ENCODE measurements at places on chromosomes 4 and X.

- no peak for DNase-seq
Measured at GRCh38 chr4:83011689-83012199, 1.1 kb upstream of the LIN54 start.

- DNase-seq: no peak
Measured at GRCh38 chr4:189548484-189549125, 392.1 kb upstream of the FRG1 start.

DNA sequence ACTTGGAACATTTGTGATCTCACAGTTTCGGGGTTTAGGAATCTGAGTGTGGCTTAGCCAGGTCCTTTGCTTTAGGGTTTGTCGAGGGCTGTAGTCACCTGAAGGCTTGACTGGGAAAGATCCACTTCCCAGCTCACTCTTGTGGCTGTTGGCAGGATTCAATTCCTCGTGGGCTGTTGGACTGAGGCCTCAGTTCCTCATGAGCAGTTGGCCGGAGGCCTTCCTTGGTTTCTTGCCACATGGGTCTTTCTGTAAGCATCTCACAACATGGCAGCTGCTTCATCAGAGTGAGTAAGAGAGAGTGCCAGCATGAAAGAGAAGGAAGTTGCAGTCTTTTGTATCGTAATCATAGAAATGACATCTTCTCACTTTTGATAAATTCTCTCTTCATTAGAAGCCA is 11.1 kb downstream of the TXLNG start:
- DNase-seq: no peak

GRCh38 chrX:103367502-103367901 is 8.8 kb upstream of the BEX3 start:
- no peak for DNase-seq

GRCh38 chrX:151899622-151900021 is 13.1 kb upstream of the MAGEA4 start:
- no peak for DNase-seq

GRCh38 chrX:10537308-10537707 is 83.1 kb downstream of the MID1 start:
- DNase-seq: no peak

DNA sequence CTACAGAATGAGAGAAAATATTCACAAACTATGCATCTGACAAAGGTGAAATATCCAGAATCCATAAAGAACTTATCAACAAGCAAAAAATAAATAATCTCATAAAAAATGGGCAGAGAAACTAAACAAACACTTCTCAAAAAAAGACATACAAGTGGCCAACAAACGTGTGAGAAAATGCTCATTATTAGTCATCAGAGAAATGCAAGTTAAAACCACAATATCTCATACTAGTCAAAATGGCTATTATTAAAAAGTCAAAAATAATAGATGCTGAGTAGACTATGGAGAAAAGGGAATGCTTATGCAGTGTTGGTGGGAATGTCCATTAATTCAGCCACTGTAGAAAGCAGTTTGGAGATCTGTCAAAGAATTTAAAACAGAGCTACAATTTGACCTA is 533.3 kb downstream of the TMA16 start:
- no peak for DNase-seq

- no peak for DNase-seq
Measured at GRCh38 chrX:30065226-30065625, 150.1 kb upstream of the MAGEB2 start.

GRCh38 chr4:19803406-19803805 is 448.3 kb upstream of the SLIT2 start:
- no peak for DNase-seq

- no peak for DNase-seq
Measured at GRCh38 chr4:188037003-188037713, 41.6 kb downstream of the ZFP42 start.

DNA sequence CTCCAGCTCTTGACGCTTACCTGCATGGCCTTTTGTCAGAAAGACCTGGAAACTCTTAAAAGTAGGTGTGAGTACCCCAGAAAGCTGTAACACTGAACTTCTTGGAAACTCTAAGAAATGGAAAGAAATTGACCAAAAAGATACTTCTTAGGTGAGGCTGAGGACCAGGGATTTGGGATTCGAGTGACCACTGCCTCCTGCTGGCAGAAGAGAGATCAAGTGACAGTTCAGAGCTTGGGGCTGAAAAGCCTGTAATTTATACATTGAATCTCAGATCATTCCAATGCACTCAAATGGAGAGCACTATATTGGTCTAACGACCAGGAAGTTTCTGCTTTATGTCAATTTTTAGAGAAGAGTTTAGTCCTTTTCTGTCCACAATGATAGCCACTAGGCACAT is 204.6 kb downstream of the PDGFRA start:
- no peak for DNase-seq

GRCh38 chr4:108834835-108835384 is 72.1 kb upstream of the ETNPPL start:
- DNase-seq: no peak

- DNase-seq: no peak
Measured at GRCh38 chr4:99861120-99861905, 32.9 kb downstream of the LAMTOR3 start.

DNA sequence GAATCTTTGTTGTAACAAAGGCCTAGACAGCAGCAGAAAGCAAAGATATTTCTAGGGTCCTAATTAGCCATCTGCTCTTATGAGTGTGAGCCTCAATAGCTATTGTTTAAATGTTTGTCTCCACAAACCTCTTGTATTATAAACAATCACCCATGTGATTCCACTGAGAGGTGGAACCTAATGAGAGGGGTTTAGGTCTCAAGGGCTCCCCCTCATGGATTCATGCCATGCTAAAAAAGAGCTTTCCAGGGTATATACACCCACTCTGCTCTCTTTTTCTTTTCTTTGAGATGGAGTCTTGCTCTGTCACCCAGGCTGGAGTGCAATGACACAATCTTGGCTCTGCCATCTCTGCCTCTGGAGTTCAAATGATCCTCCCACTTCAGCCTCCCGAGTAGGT is 42.1 kb downstream of the TRIM61 start:
- peak; percentile 51 for DNase-seq

DNA sequence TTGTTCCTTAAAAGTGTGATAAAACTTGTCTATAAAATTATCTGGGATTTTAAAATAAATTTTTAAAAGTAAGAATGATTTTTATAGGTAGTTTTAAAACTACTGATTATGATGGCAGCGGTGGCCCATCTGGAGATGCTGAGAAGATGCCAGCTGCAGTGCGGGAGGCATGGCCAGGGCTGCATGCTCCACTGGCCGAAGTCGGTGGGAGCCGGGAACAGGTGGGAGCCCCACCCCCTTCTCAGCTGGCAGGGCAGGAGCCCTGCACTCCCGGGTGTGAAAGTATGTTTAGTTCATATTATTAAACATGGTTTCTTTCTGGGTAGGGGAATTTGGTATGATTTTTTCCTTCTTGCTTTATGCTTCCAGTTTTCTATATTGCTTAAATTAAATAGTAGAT is 63.8 kb downstream of the CORIN start:
- no peak for DNase-seq

DNA sequence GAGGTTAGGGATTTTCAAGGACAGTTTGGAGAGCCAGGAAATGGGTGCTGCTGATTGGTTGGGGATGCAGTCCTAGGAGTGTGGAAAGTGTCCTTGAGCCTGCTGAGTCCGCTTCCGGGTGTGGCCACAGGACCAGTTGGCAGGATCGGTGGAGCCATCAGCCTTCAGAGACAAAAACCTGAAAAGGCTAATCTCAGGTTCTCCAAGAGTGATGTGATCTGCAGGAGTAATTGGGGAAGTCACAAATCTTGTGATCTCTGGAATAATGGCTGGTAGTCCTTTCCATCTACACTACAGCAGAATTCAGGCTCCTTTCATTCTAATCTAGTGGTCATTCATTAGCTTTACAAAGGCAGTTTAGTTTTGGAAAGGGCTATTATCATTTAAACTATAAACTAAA is 55.9 kb upstream of the BMP2K start:
- no peak for DNase-seq

DNA sequence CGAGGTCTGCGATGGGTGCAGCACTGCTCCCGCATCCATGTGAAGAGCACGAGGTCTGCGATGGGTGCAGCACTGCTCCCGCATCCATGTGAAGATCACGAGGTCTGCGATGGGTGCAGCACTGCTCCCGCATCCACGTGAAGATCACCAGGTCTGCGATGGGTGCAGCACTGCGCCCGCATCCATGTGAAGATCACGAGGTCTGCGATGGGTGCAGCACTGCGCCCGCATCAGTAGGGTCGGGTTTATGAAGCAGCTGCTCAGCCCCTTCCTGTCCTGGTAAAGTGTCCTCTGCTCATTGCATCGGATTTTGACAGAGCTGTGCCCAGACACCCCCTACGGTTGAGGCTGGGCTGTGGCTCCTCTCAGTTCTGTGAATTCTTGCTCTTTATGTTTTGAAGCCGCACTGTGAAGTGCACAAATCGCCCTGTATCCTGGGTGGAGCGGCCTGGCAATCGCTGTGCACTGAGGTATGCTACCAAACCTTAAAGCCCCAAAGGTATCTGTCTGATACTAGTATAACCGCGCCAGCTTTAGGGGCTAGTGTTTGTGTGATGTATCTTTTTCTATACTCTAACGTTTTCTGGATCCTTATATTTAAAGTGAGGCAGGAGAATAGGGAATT is 98.7 kb downstream of the CPZ start:
- DNase-seq: no peak

- DNase-seq: peak; percentile 85
Measured at GRCh38 chr4:39353478-39354253, 12.5 kb downstream of the RFC1 start.

GRCh38 chr4:76990288-76991080 is 40.9 kb downstream of the SEPTIN11 start:
- DNase-seq: no peak

DNA sequence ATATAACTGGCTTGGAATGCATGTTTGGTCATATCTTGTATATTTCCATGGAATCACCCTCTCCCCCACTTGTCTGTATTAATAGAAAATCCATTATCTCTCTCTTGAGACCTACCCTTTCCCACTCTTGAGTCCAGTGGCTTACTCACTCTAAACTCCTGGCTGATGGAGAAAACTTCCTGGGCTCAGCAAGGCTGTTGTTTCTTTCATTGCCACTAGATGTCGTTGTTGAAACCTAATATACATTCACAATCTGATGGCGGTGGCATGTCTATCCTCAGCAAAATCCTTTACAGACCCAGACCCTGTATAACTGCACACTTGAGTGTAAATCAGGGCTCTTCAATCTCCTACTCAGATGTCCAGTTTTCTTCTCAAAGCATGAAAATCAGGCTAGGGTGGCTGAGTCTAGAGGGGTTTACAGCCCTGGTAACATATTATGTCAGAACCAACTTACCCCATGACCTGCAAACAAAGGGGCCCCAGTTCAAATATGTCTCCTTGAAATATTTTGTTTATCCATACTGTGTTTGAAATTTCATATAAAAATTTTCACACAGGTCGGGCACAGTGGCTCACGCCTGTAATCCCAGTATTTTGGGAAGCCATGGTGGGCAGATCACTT is 70.0 kb upstream of the FAM241A start:
- no peak for DNase-seq

DNA sequence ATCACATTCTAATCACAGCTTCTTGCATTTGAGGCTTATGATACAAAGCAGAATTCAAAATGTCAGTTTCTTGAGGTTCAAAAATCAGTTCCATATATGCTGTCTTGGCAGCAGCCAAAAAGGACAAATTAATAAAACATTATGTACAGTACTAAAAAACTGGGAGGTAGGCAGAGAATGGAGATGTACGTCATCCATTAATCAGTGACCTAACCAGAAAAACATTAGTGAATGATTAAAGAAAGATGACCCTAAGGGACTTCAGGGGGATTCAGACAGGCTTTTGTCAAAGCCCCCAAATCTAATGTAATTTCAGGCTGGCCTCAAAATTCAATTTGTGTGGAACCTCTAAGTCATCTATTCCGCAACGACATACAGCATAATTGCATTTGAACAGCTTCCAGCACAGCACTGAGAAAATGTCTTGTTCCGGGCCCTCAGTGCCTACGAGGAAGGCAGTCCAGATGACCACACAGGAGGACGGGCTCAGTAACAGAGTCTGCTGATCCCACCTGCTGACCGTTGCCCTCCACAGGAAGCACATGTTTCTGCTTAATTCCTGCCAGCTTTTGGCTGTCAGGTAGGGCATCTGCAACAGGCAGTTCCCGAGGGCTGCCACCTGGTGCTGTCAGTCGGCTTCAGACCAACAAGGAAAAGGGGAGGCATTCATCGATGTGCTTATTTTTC is 83.8 kb upstream of the HHIP start:
- DNase-seq: no peak

Data from GM12878 (cell line).